ENCODE measurements at places on chromosomes 7 and 10. TPM values are rescaled to one million over a fixed set of nuclear protein-coding genes. Genes with fewer than 3 reads are reported as not detected.

DNA sequence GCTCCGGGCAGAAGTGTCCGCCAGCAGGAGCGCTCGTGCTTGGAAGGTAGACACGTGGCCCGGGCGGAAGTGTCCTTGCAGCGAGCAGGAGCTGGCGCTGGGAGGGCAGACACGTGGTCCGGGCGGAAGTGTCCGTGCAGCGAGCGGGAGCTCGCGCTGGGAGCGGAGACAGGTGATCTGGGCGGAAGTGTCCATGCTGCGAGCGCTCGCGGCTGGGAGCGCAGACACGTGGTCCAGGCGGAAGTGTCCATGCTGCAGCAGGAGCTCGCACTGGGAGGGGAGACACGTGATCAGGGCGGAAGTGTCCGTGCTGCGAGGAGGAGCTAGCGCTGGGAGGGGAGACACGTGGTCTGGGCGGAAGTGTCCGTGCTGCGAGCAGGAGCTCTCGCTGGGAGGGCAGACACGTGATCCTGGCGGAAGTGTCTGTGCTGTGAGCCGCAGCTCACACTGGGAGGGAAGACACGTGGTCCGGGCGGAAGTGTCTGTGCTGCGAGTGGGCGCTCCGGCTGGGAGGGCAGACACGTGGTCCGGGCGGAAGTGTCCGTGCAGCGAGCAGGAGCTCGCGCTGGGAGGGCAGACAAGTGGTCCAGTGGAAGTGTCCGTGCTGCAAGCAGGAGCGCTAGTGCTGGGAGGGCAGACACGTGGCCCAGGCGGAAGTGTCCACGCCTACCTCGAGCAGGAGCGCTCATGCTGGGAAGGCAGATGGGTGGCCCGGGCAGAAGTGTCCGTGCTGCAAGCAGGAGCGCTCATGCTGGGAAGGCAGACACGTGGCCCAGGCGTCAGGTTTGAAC is 41.1 kb upstream of the PRKAR1B start:
- no peak for DNase-seq

- DNase-seq, result no peak
Measured at GRCh38 chr7:7257899-7258692, 75.8 kb downstream of the C1GALT1 start.

- DNase-seq, result no peak
Measured at GRCh38 chr7:90593205-90593604, 2.9 kb upstream of the CDK14 start.

GRCh38 chr7:110205899-110206298 is 885.0 kb upstream of the LRRN3 start:
- DNase-seq, result no peak

- DNase-seq, result no peak
Measured at GRCh38 chr7:175955-176354, 16.4 kb upstream of the FAM20C start.

- DNase-seq, result no peak
Measured at GRCh38 chr10:109474812-109475211, 448.5 kb downstream of the XPNPEP1 start.

- no peak for DNase-seq
Measured at GRCh38 chr10:98303569-98303968, 35.6 kb upstream of the LOXL4 start.

DNA sequence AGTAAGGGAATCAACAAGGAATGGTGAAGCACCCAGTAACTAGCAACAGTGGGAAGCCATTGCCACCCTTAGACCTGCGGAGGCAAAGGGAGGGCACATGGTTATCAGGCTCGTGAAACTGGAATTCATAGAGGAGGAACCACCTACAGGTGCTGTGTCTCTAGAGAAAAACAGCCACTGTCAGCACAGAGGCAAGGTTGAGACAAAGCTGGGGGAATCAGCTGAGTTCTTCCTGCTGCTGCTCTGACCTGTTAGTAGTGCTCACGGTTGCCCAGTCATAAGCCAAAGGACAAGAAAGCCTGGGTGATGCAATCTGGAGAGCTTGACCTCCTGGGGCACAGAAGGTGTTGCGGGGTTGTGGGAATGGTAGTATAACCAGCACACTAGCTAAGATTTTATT is 110.1 kb downstream of the TPST1 start:
- DNase-seq, result no peak

DNA sequence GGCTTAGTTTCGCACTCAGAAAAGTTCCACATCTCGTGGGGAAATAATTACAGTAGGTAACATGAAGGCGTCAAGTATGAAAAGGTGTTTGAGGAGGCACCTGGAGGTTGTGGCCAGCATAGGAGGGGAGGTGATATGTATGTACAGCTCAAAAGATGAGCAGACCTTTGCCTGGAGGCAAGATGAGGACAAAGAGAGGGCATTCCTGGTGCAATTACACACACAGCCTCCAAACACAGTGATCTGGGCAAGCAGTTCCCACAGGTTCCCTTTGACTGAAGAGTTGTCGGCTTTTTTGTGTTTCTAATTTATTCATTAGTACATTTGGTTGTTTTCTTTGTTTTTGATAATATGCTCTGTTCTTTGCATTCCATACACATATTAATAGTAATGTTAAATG is 46.9 kb downstream of the CDK14 start:
- no peak for DNase-seq

TRPV6 gene
- total RNA-seq, result not detected

UPK3B gene
- 1.1 TPM for total RNA-seq

PSMA2 gene
- total RNA-seq, result 187 TPM
